ENCODE measurements at places on chromosomes 2 and 18. TPM values are rescaled to one million over a fixed set of nuclear protein-coding genes. Genes with fewer than 3 reads are reported as not detected.

DNA sequence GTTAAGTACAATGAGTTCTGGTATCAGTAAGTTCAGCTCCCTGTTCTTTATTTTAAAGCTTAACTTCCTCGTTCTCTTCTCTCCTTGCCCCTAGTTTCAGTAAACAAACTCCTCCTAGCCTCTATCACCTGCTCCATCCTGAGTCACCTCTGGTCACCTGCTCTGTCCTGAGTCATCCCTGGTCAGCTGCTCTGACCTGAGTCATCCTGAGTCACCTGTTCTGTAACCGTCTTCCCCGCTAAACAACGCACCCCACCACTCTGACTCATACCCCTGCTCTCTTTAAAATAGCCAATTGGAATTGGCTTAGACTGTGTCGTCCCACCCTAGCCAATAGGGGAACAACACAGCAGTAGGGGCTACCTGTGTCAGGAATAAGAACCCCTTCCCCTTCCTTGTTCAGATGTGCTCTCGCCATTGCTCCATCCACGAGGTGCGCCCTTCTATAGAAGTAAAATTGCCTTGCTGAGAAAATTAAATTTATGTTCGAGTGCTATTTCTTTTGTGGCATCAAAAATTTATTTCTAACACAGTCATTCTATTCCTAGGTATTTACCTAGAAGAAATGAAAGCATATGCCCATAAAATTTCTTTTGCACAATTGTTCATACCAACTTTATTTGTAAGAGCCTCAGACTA, 24.9 kb upstream of the RMND5A start:
- no peak for DNase-seq
- no peak overlapping the region for H3K4me3 ChIP-seq
- H3K27me3 ChIP-seq, result no peaks in the 10 kb centered on the region
- H3K36me3 ChIP-seq, result no peaks in the 10 kb centered on the region

DNA sequence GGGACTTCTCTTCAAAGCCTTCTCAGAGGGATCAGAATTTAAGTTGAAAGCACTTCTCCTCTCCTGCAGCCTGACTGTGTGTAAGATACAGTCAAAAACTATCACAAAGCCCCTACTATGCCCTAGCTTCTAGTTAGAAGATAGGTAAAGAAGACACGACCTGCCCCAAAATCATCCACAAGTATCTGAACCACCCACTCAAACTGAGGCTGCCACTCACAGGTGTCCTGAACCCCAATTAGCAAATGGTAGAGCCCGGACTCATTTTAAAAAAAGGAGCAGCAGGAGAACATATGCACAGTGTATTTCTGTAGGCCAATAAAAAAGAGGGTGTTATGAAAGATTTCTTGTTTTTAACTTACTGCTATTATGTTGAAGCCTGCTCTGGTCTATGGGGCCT, 74.4 kb downstream of the ANKRD44 start:
- no peak for DNase-seq
- H3K36me3 ChIP-seq, result no peaks in the 10 kb centered on the region
- H3K27ac ChIP-seq, result no peak overlapping the region
- H3K27me3 ChIP-seq, result no peaks in the 10 kb centered on the region

- DNase-seq, result no peak
- H3K27me3 ChIP-seq, result no peaks in the 10 kb centered on the region
- H3K27ac ChIP-seq, result no peak overlapping the region
- no peaks in the 10 kb centered on the region for H3K4me1 ChIP-seq
- no peaks in the 10 kb centered on the region for H3K36me3 ChIP-seq
Observed at GRCh38 chr18:54734059-54734458, 94.2 kb upstream of the RAB27B start.

- H3K27me3 ChIP-seq, result peaks cover 6% of the 10 kb centered on the region
- peak within 1 kb of the TSS; percentile 48 for H3K4me3 ChIP-seq
- H3K4me1 ChIP-seq, result peaks cover 12% of the 10 kb centered on the region
- DNase-seq, result peak; percentile 65
Observed at GRCh38 chr2:191150600-191151330, at the start of gene STAT4. TSS of gene STAT4 (minus strand) at chr2:191150994. CDS start at chr2:191148203, 2,791 bp downstream.

DNA sequence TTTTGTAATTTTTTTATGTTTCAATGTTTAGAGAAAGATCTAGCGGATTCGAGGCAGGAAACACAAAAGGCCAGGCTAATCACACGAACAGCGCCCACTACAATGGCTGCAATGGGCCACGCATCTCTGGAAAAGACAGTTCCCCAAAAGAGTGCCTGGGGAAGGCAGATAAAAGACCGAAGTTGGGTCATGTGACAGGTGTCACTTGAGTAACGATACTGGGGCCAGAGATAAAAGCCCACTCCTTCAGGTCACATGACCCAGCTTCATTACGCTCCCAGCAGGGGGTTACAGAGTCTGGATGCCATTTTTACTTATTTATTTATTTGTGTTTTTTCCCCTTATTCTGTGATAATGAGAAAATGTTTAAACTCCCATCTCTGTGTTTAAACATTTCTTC, 95.4 kb downstream of the CDK15 start:
- H3K4me3 ChIP-seq, result no peak overlapping the region
- DNase-seq, result no peak
- no peak overlapping the region for H3K27ac ChIP-seq
- H3K27me3 ChIP-seq, result no peaks in the 10 kb centered on the region
- H3K4me1 ChIP-seq, result no peaks in the 10 kb centered on the region
- no peaks in the 10 kb centered on the region for H3K36me3 ChIP-seq

GRCh38 chr18:39655341-39655740, 2089.7 kb upstream of the CELF4 start:
- H3K4me1 ChIP-seq, result no peaks in the 10 kb centered on the region
- H3K4me3 ChIP-seq, result no peak overlapping the region
- no peaks in the 10 kb centered on the region for H3K27me3 ChIP-seq
- H3K27ac ChIP-seq, result no peak overlapping the region
- H3K36me3 ChIP-seq, result no peaks in the 10 kb centered on the region

- H3K27me3 ChIP-seq, result no peaks in the 10 kb centered on the region
- no peaks in the 10 kb centered on the region for H3K36me3 ChIP-seq
- H3K4me3 ChIP-seq, result no peak overlapping the region
- DNase-seq, result no peak
- H3K27ac ChIP-seq, result no peak overlapping the region
Observed at GRCh38 chr2:27965841-27966240, 75.3 kb downstream of the BABAM2 start.

DNA sequence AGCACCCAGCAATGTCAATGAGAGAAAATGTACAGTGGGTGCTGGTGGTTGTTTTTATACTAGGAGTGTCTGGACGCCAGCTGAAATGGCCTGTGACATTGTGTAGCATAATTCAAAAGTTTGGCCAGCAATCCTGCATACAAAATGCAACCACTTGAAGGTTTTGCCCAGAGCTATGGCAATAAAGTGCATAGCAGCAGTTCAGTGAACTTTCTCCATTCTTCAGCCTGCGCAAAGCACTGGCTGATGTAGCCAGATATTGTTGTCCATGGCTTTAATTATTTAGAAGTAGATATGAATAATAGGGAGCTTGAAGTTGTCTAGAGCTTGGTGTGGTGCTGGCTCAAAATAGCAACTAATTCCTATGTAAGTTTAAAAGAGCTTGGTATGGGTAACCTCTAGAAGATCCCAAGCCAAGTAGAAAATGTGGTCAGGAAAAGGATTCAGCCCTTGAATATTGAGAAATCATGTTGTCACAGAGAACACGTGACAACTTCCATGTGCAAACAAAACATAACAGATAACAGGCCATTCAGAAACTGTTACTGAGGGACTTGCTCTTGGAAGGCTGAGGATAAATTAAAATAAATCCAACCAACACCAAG, 33.3 kb upstream of the PGAP1 start:
- no peak overlapping the region for H3K4me3 ChIP-seq
- DNase-seq, result no peak
- H3K27me3 ChIP-seq, result no peaks in the 10 kb centered on the region

DNA sequence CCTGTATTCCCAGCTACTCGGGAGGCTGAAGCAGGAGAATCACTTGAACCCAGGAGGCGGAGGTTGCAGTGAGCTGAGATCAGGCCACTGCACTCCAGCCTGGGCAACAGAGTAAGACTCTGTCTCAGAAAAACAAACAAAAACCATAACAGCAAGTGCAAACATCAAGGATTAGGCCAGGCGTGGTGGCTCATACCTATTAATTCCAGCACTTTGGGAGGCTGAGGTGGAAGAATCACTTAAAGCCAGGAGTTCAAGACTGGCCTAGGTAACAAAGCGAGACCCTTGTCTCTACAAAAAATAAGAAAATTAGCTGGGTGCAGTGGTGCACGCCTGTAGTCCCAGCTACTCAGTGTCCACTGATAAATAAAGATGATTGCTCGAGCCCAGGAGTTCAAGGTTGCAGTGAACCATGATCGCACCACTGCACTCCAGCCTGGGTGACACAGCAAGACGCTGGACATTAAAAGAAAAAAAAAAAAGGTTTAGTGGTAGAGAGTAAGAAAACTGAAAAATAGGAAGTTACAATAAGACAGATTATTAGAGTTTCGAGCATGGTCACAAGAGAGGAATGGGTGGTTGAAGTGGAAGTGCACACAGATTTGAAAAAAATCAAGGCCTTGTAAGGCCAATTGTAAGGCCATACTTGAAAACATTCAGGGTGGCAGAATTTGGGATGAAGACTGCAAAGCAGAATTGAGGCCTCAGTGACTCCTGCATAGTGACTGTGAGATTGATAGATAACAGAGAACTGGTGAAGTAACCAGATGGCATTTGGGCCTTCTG, 6.4 kb upstream of the KCMF1 start:
- H3K27me3 ChIP-seq, result no peaks in the 10 kb centered on the region
- DNase-seq, result peak; percentile 29
- H3K27ac ChIP-seq, result no peak overlapping the region
- no peak overlapping the region for H3K4me3 ChIP-seq

GRCh38 chr2:241561832-241562231, 3.3 kb downstream of the BOK start:
- H3K27me3 ChIP-seq, result no peaks in the 10 kb centered on the region
- no peaks in the 10 kb centered on the region for H3K36me3 ChIP-seq
- H3K4me1 ChIP-seq, result no peaks in the 10 kb centered on the region
- DNase-seq, result peak; percentile 91
- H3K27ac ChIP-seq, result peak overlapping the region; percentile 91

DNA sequence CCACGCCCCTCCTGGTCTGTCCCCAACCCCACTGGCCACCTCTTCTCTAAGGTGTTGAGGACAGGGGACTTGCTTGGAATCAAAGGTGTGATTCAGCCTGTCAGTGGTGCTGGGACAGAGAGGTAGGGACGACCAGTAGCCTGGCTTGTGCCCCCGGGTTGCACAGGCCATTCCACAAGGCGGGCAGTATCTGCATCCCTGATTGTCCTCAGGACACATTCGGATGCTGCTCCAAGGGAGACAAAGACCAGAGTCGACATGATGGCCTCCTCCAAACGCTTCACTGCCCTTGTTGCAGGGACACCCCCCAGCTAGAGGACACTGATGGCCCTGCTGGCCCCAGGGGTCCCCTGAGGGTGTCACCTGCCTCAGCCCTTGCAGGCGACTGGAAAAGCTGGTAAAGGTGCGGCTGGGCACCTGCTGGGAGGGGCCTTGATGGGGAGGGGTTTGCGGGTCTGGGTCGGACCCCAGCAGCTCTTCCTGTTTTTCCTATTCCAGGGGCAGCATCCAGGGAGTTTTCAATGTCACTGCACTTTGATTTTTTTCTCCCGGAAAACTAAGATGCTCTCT, 98.0 kb downstream of the PTGR3 start:
- H3K27me3 ChIP-seq, result no peaks in the 10 kb centered on the region
- H3K4me3 ChIP-seq, result no peak overlapping the region
- no peaks in the 10 kb centered on the region for H3K36me3 ChIP-seq
- peaks cover 20% of the 10 kb centered on the region for H3K4me1 ChIP-seq
- DNase-seq, result no peak

GRCh38 chr18:36392979-36393287, 95.4 kb downstream of the FHOD3 start:
- DNase-seq, result no peak
- no peak overlapping the region for H3K4me3 ChIP-seq
- H3K27me3 ChIP-seq, result no peaks in the 10 kb centered on the region
- H3K4me1 ChIP-seq, result no peaks in the 10 kb centered on the region

- no peak overlapping the region for H3K27ac ChIP-seq
- no peaks in the 10 kb centered on the region for H3K4me1 ChIP-seq
- H3K4me3 ChIP-seq, result no peak overlapping the region
- H3K27me3 ChIP-seq, result no peaks in the 10 kb centered on the region
- H3K36me3 ChIP-seq, result no peaks in the 10 kb centered on the region
- no peak for DNase-seq
Observed at GRCh38 chr2:48009256-48009655, 103.0 kb upstream of the FBXO11 start.

DNA sequence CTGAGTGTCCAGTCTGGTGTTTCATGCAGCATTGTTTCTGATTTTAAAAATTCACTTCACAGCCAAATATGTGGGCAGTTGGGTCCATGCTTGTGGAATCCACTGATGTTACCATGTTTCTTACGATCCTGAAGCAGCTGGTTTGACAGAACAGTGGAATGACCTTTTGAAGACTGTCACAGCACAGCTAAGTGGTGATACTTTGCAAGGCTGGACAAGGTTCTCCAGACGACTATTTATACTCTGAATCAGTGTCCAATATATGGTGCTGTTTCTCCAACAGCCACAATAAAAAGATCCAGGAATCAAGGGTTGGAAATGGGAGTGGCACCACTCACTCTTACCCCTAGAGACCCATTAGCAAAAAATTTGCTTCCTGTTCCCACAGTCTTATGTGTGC, 577.4 kb upstream of the RAB6C start:
- H3K27ac ChIP-seq, result no peak overlapping the region
- H3K36me3 ChIP-seq, result no peaks in the 10 kb centered on the region
- no peaks in the 10 kb centered on the region for H3K4me1 ChIP-seq
- DNase-seq, result no peak
- no peaks in the 10 kb centered on the region for H3K27me3 ChIP-seq
- H3K4me3 ChIP-seq, result no peak overlapping the region

DNA sequence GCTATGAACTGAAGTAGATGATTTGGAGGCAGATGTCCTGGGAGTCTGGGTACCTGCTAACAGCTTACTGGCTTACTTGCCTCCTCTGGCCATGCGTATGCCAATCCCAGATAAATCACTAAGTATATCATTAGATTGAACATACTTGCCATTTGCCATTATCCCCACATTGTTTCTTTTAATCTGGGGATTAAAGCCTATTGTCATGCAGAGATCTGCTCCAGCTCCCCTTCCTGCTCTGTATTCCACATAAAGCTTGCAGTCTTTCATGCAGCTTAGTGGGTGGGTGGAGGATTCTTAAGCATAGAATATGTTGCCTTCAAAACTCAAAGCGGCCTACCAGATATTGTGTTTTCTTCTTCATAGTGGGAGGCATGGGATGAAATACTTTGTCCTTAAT, 311.8 kb upstream of the MMADHC start:
- no peaks in the 10 kb centered on the region for H3K36me3 ChIP-seq
- H3K4me1 ChIP-seq, result no peaks in the 10 kb centered on the region
- H3K27ac ChIP-seq, result no peak overlapping the region
- H3K27me3 ChIP-seq, result no peaks in the 10 kb centered on the region
- no peak for DNase-seq

DNA sequence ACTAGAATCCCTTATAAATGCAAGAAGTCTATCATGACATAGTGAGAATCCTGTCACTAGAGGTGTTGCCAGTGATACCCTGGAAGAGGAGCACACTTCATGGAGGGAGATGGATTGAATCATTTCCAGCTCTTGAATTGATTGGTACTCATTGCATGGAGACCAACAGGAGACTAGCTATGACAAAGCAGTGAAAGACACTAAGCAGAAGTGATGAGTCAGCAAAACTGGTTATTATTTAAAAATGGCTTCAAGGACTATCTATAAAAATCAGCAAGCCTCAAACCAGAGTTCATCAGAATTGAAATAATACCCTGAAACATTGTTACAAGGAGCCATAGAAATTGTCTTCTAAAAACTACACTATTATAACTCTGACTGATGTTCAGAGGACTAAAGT, 200.3 kb downstream of the PDE11A start:
- H3K4me1 ChIP-seq, result no peaks in the 10 kb centered on the region
- H3K27me3 ChIP-seq, result no peaks in the 10 kb centered on the region

IL18R1 gene
- 1.3 TPM for total RNA-seq

EVX2 gene
- 1.2 TPM for total RNA-seq

TLX2 gene
- 2.5 TPM for total RNA-seq

CCDC141 gene
- total RNA-seq, result 4.5 TPM

Measured in sigmoid colon (tissue), 7 donors.